ENCODE measurements at places on chromosomes 6 and 20.

- DNase-seq, result no peak
Observed at GRCh38 chr6:125831659-125832058, 40.9 kb downstream of the NCOA7 start.

DNA sequence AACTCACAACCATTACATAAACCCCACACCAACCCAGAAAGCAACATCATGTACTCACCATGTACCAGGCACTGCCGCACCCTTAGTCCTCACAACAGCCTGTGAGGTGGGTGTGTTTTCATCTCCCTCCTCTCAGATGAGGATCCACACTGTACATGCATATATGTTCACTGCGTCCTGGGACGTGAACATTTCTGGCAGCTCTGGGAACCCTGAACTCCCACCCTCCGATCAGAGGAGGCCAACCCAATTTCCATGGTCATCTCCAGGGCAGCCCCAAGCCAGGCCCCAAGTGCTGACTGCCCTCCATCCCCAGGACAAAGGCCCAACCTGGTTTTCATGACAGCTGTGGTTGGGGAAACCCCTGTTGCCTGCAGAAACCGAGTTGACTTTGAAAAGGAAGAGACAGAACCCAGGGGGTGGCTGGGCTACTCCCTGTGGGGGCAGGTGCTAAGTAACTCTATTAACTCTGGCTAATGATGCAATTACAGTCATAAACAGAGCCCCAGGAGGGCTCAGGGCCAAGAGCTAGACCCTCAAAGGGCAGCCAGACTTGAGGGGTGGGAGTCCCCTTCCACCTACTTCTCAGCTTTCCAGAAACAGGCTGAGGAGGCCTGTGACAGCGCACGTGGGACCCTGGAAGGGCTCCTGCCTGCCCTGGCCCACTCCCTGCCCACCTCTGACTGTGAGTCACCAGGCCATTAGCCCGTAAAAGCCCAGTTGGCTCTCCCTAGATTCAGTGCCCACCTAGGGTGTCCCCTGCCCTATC lies 2.6 kb downstream of the TFEB start:
- DNase-seq, result no peak

GRCh38 chr20:63363013-63363957 lies 2.1 kb upstream of the CHRNA4 start:
- DNase-seq, result no peak

- DNase-seq, result no peak
Observed at GRCh38 chr6:165606740-165607008, 56.4 kb downstream of the PDE10A start.

GRCh38 chr6:65155083-65155482 lies 551.9 kb downstream of the EYS start:
- no peak for DNase-seq

DNA sequence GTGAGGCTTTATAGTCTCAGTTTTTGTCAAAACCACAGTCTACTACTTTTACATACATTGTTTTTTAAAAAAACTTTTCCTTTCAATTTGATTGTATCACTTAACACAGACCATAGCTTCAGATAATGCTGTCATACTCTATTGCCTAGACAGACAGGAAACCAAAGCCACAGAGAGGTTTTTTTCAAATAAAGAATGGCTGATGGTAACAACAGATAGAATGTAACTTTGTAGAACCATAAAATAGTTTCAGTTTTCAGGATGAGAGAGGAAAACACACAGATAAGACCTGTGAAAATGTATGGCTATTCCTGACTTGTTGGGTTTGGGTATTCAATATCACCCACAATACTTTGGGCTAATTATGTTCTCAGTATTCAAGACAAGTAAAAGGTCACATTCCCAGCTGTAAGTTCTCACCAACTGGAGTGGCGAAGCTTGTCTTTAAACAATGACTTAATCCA lies 94.0 kb downstream of the ADGRG6 start:
- DNase-seq, result no peak

- DNase-seq, result no peak
Observed at GRCh38 chr20:48042628-48043027, 257.3 kb upstream of the SULF2 start.
